ENCODE measurements at places on chromosomes 3 and 15.

DNA sequence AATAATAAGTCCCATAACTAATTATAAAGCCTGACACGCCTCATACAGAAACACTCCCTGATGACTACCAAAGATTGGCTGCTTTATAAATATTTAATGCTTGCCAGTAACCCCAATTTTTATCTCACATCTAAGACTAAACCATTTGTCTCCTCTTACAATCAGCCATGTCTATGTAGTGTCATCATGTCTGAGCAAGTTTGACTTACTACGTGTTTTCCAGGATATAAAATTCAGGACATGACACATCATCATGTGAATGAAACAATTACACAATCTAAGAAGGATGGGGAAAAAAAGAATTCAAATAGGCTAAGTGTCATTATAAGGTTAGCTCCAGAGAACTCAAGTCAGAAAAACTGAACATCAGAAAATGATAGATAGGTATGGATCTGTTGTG is 208.7 kb downstream of the MECOM start:
- DNase-seq = peak; percentile 94

- DNase-seq = peak; percentile 74
Observed at GRCh38 chr3:130841357-130841756, 52.5 kb upstream of the ATP2C1 start.

- DNase-seq = no peak
Observed at GRCh38 chr3:170307671-170308405, 49.7 kb upstream of the SKIL start.

GRCh38 chr3:14935592-14936345 is 11.6 kb upstream of the NR2C2 start:
- DNase-seq = no peak

GRCh38 chr15:70596354-70597055 is 166.9 kb downstream of the UACA start:
- DNase-seq = peak; percentile 87

- no peak for DNase-seq
Observed at GRCh38 chr15:27087651-27088583, 116.9 kb downstream of the GABRG3 start.

DNA sequence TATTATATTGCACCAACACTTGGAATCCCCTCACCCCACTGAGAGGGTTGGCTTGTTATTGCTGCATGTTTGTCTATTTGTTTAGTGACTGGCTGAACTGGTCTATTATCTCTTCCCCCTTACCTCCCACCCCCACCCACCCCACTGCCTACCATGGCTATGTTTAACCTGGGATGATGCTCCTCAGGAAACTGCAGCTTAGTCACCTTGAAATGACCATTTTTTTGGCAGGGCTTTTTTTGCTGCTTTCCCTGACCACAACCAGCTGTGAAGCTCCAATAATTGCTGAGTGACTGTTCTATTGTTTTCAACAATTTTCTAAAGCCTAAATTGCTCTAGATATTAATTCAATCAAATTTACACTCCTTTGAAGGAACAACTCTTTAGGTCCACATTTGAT is 137.9 kb upstream of the CADM2 start:
- no peak for DNase-seq

- DNase-seq = no peak
Observed at GRCh38 chr15:61222010-61222409, 7.1 kb downstream of the RORA start.

GRCh38 chr15:72369964-72370363 is 5.8 kb downstream of the HEXA start:
- no peak for DNase-seq

GRCh38 chr3:6622712-6623111 is 238.2 kb upstream of the GRM7 start:
- no peak for DNase-seq

Measured in foreskin keratinocyte (primary cell).